Panc1 (cell line): ENCODE measurements at places on chromosomes 11 and 22.

GRCh38 chr11:64185175-64185692 is 737 bp upstream of the STIP1 start:
- no peaks in the 10 kb centered on the region for H3K27me3 ChIP-seq
- DNase-seq, result no peak
- H3K36me3 ChIP-seq, result peaks cover 4% of the 10 kb centered on the region; the same call in 1 of the 2 replicates
- peak overlapping the region; percentile 98 for H3K27ac ChIP-seq
- H3K4me3 ChIP-seq, result peak overlapping the region; percentile 90

- no peak overlapping the region for H3K4me3 ChIP-seq
- H3K27me3 ChIP-seq, result no peaks in the 10 kb centered on the region
- no peak for DNase-seq
- no peaks in the 10 kb centered on the region for H3K36me3 ChIP-seq
- peaks cover 5% of the 10 kb centered on the region; the same call in 1 of the 2 replicates for H3K4me1 ChIP-seq
Measured at GRCh38 chr11:105211806-105212554, 72.4 kb upstream of the CARD18 start.

- DNase-seq, result no peak
- H3K27ac ChIP-seq, result no peak overlapping the region
- no peaks in the 10 kb centered on the region for H3K27me3 ChIP-seq
- H3K36me3 ChIP-seq, result no peaks in the 10 kb centered on the region
- H3K4me1 ChIP-seq, result no peaks in the 10 kb centered on the region
- no peak overlapping the region for H3K4me3 ChIP-seq
Measured at GRCh38 chr11:15897211-15897960, 459.0 kb downstream of the SOX6 start.

DNA sequence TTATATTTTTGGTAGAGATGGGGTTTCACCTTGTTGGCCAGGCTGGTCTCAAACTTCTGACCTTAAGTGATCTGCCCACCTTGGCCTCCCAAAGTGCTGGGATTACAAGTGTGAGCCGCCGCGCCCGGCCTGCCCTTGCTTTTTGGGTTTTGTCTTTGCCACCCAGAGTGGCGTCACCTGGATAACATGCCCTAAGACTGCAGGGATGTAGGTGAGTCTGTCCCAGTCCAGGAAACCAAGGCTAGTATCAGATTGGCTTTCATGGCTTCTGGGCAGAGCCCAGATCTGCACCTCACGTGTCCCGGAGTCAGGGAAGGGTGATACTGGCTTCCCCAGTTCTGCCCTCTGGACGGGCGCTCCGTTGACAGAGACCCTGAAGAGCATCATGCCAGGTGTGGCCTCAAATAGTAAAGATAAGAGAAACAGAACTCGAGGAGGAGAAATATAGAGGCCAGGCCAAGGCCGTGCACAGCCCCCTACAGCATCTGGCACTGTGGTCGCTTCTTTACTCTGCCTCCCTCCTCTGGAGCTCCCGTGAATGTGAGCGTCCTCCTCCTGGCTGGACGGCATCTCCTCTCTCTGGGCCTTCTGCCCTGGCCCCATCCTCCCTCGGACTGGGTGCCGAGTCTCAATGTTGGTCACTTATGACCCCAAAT is 7.8 kb upstream of the APOBEC3B start:
- H3K4me3 ChIP-seq, result no peak overlapping the region
- H3K4me1 ChIP-seq, result no peaks in the 10 kb centered on the region
- no peaks in the 10 kb centered on the region for H3K36me3 ChIP-seq

- H3K4me1 ChIP-seq, result no peaks in the 10 kb centered on the region
- H3K27ac ChIP-seq, result no peak overlapping the region
- no peak for DNase-seq
Measured at GRCh38 chr22:22318723-22319465, 74.3 kb downstream of the VPREB1 start.

DNA sequence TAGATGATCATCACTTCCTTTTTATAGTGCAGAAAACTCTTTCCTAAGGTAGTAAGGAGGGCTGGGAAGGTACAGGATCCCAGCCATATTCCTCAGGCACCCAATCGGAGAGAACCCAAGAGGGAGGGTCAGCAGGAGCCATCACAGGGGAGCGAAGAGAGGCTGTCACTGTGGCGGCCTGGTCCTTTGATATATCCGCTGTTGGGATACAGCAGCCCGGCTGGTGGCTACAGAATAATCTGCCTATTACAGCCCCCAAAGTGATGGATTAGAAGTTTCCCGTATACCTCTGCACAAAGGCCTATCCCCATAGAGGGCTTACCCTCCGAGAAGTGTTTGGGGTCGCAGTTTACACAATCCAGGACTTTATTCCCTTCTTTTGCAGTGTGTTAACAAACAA is 48.5 kb downstream of the OR4D9 start:
- H3K36me3 ChIP-seq, result no peaks in the 10 kb centered on the region
- H3K27me3 ChIP-seq, result no peaks in the 10 kb centered on the region
- 0 out of 2 replicates have a peak overlapping the region, but pooled peaks have one; percentile 35 for H3K27ac ChIP-seq
- peaks cover 3% of the 10 kb centered on the region for H3K4me1 ChIP-seq
- no peak for DNase-seq

DNA sequence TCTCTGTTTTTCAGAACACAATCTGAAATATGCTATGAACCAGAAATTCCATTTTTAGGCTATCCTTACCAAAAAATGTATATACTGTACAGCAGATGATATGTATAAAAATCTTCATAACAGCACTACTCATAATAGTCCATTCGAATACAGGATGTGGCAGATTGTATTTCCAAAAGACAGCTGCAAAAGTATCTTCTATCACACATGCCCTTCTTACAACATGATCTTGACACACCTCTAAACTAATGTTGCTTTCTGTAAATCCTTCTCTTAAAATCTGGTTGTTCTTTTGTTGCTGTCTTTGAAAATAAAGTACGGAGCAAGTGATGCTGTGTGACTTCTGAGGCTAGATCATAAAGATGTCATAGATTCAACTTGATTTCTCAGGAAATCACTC is 409.9 kb upstream of the LUZP2 start:
- H3K4me3 ChIP-seq, result no peak overlapping the region
- H3K36me3 ChIP-seq, result no peaks in the 10 kb centered on the region
- no peaks in the 10 kb centered on the region for H3K4me1 ChIP-seq
- DNase-seq, result no peak
- no peak overlapping the region for H3K27ac ChIP-seq

- H3K27ac ChIP-seq, result no peak overlapping the region
- H3K4me3 ChIP-seq, result no peak overlapping the region
- H3K27me3 ChIP-seq, result peaks cover 5% of the 10 kb centered on the region; the same call in 1 of the 2 replicates
- no peak for DNase-seq
Measured at GRCh38 chr11:76216536-76217325, 10.4 kb upstream of the WNT11 start.

- H3K36me3 ChIP-seq, result no peaks in the 10 kb centered on the region
- H3K4me1 ChIP-seq, result 0 out of 2 replicates have a peak, but pooled peaks cover 4% of the 10 kb centered on the region
- no peak overlapping the region for H3K4me3 ChIP-seq
- H3K27ac ChIP-seq, result no peak overlapping the region
- H3K27me3 ChIP-seq, result no peaks in the 10 kb centered on the region
- DNase-seq, result no peak
Measured at GRCh38 chr11:134363161-134363560, 31.4 kb downstream of the GLB1L2 start.

DNA sequence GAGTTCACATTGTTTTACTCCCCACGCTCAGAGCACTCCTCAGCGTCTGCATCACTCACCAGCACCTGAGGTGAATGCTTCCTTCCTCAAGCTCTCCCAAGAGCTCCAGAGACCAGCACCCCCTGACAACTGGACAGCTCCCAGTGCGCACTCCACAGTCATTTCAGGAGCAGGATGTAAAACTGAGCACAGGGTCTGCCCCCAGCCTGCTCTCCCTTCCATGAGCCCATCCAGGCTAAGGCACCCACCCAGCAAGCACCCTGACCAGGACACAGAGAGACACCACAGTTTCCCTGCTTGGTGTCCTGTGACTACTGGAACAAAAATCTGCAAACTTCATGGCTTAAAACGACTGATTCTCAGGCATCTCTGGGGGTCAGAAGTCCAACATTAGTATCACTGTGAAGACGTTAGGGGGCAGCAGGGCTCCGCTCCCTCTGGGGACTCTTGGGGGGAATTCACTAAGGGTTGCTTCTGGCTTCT is 3.3 kb downstream of the SCGB1D2 start:
- peaks cover 4% of the 10 kb centered on the region; the same call in 1 of the 2 replicates for H3K27me3 ChIP-seq
- no peaks in the 10 kb centered on the region for H3K36me3 ChIP-seq
- H3K4me1 ChIP-seq, result peaks cover 11% of the 10 kb centered on the region
- DNase-seq, result no peak
- H3K4me3 ChIP-seq, result no peak overlapping the region
